ENCODE measurements at places on chromosomes 7 and 10. TPM values are rescaled to one million over a fixed set of nuclear protein-coding genes. Genes with fewer than 3 reads are reported as not detected.

Gene MEIG1
- not detected for total RNA-seq

DNA sequence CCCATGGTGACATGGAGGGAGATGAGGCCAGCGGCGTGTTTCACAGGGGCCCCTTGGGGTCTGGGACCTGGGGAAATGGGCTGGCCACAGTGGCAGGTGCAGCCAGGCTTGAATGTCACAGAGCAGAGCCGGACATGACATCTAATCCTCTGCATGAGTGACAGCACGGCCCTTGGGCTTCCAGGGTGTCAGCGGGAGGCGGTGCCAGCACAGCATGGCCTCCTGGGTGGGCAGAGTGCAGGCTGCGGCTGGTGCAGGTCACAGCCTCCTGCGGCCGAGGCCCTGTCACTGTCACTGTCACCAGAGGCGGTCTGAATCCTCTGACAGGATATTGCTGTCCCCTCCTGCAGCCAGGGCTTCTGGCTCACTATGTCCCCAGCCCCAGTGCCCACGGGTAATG is 18.2 kb downstream of the BHLHA15 start:
- peaks cover 6% of the 10 kb centered on the region for H3K36me3 ChIP-seq
- H3K4me3 ChIP-seq: no peak overlapping the region
- no peak overlapping the region for H3K27ac ChIP-seq
- H3K27me3 ChIP-seq: no peaks in the 10 kb centered on the region

DNA sequence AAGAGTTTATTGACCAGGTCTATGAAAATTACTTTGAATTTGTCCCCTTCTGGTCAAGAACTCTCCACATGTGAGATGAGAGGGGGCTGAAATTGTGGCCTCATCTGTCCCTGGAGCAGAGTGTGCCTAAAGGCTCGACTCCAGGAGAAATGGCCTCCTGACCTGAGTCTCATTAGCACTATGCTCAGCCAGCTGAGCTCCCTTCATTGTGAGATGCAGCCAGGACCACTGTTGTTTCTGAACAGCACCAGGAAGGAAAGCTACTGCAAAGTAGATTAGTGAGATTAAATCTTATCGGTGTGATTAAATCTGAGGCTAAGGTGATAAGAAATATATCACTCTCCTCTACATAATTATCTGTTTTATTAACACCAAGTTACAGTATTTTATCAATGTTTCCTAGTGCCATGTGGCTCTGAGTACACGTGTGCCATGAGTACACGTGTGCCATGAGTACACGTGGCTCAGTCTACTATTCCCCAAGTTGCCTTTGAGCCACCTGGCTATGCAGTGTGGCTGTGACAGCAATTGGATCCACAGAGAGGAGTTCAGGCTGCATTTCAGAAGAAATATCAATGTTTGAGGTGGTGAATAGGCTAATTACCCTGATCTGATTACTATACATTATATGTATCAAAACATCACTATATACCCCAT is 126.9 kb downstream of the IPMK start:
- H3K4me1 ChIP-seq: peaks cover 8% of the 10 kb centered on the region
- peaks cover 17% of the 10 kb centered on the region for H3K27me3 ChIP-seq
- H3K36me3 ChIP-seq: no peaks in the 10 kb centered on the region
- H3K4me3 ChIP-seq: no peak overlapping the region
- no peak overlapping the region for H3K27ac ChIP-seq

Gene SPDYE2
- not detected for total RNA-seq

Gene ATOH7
- total RNA-seq: not detected

DNA sequence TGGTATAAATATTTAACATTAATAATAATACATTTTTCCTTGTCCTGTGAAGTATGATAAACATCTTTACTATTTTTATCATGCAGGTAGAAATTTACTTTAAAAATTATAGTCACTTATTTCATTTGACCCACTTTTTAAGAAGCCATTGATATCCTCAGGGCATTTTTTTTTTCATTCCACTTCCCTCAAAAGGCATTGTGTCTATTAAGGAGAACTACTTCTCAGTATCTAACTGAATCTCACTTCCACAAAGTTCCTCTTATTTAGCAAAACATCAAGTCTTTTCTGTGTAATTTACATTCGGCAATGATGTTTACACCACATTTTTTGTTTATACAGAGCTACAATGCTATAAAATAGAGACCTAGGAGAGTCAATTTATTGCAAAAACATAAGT is 388.2 kb upstream of the AKR1E2 start:
- no peaks in the 10 kb centered on the region for H3K27me3 ChIP-seq
- no peak for DNase-seq
- H3K36me3 ChIP-seq: peaks cover 14% of the 10 kb centered on the region

DNA sequence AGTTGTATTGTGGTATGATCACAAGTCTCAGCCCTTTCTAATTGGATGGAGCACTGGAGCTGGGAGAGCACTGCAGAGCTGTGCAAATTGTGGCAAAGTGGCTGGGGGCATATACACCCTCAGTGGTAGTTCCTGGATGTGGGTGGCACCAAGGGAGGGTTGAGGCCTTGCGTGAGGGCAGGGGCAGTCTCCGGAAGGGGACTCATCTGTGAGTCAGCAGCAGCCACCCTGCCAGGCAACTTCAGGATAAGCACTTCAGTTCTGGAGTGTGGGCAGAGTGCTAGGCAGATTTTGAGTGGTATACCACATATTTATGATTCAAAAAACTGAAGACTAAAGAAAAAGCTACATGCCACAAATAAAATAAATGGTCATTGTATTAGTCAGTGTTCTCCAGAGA is 210.5 kb downstream of the ETV1 start:
- no peak overlapping the region for H3K4me3 ChIP-seq
- DNase-seq: peak; percentile 25
- peaks cover 23% of the 10 kb centered on the region for H3K4me1 ChIP-seq
- no peaks in the 10 kb centered on the region for H3K36me3 ChIP-seq
- peak overlapping the region; percentile 75 for H3K27ac ChIP-seq

DNA sequence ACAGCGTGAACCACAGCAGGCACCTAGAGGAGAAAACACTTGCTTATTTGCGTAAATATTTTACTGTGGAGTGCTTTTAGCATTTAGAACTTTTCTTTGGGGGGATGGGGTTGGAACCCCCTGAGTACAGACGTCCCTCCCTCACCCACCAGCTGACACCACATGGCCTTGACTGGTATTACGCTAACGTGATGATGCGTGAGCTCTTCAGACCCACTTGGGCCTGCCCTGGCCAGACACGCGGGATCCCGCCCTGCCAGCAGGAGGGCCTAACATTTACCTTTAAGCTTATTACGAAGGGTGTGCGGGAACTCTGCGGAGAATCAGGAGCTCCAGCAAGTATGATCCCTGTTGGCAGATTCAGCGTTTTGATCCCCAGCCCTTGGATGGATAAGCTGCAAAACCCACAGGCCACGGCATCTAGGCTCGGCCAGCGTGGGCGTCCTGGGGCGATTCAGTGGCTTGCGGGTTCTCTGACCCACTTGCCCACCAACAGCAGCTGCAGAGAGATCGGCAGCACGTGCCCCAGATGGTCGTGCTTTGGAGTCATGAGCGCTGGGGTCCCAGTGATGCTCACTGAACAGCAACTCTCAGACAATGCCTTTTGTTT is 545.5 kb upstream of the FOXK1 start:
- no peak overlapping the region for H3K27ac ChIP-seq
- no peak for DNase-seq
- H3K36me3 ChIP-seq: peaks cover 15% of the 10 kb centered on the region
- H3K4me3 ChIP-seq: no peak overlapping the region
- no peaks in the 10 kb centered on the region for H3K4me1 ChIP-seq
- peaks cover 4% of the 10 kb centered on the region for H3K27me3 ChIP-seq

DNA sequence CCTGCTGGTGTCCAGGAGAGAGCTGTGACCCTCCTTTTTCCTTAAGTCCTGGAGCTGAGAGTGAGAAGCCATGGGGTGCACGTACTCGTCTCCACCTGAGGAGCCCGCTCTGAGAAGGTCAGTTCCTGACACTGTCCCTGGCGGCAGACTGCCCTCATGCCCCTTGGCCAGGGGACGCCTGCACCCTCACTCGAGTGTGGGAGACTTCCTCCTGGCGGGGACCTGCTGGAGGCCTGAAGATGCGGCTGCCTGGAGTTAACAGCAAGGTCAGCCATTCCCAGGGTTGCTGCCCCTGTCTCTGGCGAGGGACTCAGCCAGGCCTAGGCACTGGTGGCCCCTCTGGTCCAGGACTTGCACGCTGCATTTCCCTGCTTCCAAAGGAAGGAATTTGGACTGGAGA is 26.4 kb downstream of the TMEM120A start:
- H3K27ac ChIP-seq: no peak overlapping the region
- no peaks in the 10 kb centered on the region for H3K27me3 ChIP-seq
- DNase-seq: no peak
- H3K36me3 ChIP-seq: peaks cover 4% of the 10 kb centered on the region
- H3K4me1 ChIP-seq: peaks cover 22% of the 10 kb centered on the region

GRCh38 chr7:77531038-77531437 is 6.1 kb upstream of the PTPN12 start:
- H3K27ac ChIP-seq: no peak overlapping the region
- DNase-seq: no peak
- peaks cover 7% of the 10 kb centered on the region for H3K4me1 ChIP-seq
- H3K27me3 ChIP-seq: no peaks in the 10 kb centered on the region
- H3K36me3 ChIP-seq: no peaks in the 10 kb centered on the region

DNA sequence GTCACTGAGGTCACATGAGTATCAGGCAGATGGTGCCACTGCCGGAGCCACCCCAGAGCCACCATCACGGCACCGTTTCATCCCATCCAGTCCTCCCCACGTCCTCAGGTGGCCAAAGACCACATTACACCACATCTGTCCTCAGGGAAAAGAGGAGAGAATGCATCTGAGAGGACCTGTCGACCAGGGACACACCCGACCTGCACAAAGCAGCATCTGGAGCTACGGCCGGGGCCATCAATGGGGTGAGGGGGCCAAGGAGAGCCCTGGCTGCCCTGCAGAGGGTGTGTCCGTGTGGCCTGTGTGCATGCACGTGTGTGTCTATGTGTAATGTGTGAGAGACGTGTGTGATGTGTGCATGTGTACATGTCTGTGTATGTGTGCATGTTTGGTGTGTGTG is 480.6 kb downstream of the DNAJB6 start:
- H3K4me3 ChIP-seq: no peak overlapping the region
- H3K27me3 ChIP-seq: no peaks in the 10 kb centered on the region
- no peak for DNase-seq
- no peak overlapping the region for H3K27ac ChIP-seq
- no peaks in the 10 kb centered on the region for H3K4me1 ChIP-seq

- no peaks in the 10 kb centered on the region for H3K4me1 ChIP-seq
- no peak overlapping the region for H3K4me3 ChIP-seq
- no peak overlapping the region for H3K27ac ChIP-seq
These were observed 1358.7 kb upstream of the SORCS1 start for GRCh38 chr10:108523016-108523800.

DNA sequence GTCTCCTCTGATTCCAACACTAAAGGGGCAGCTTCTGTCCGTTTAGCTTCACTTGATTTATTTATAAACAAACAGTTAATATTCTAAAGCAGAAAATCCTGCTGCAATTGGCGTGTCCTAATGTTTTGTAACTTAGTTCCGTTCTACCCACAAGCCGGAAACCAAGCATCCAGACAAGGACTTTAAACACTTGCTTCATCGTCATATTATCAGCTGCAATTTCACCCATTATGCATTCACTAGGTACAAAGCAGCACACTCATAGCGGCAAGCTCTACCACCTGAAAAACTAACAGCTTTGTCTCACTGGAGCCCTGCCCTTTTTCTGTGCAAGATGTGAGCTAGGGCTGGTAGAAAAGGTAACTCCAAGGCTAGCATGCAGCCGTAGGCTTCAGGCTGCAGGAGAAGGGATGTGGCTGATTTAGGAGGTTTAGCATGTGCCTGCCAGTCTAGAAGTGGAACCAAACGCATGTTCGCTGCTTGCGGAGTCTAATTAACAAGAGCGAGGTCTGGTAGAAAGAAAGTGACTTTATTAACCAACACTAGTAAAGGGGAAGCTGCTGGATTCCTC is 43.7 kb upstream of the BPGM start:
- peak overlapping the region; percentile 55 for H3K27ac ChIP-seq
- no peak for DNase-seq
- H3K27me3 ChIP-seq: no peaks in the 10 kb centered on the region
- H3K4me1 ChIP-seq: peaks cover 46% of the 10 kb centered on the region

Gene LRRD1
- total RNA-seq: not detected

Gene TBRG4
- total RNA-seq: 64.5 TPM

DNA sequence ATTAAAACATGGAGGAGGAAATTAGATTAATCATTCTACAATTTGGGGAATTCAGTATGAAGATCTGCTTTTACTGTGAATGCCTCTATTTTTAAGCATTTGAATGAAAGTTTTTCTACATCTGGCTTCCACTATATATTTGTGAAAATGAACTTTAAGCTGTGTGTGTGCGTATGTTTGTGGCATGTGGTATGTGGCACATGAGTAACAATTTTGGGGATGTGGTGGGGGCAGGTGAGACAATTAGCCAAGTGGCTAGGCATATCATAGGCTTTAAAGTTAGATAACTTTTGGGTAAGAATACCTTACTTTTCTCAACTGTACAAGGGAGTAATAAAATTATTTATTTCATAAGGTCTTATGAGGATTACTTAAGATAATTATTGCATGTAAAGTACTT is 81.5 kb downstream of the ZNF22 start:
- no peak overlapping the region for H3K27ac ChIP-seq
- no peaks in the 10 kb centered on the region for H3K4me1 ChIP-seq
- H3K27me3 ChIP-seq: peaks cover 15% of the 10 kb centered on the region
- H3K4me3 ChIP-seq: no peak overlapping the region

DNA sequence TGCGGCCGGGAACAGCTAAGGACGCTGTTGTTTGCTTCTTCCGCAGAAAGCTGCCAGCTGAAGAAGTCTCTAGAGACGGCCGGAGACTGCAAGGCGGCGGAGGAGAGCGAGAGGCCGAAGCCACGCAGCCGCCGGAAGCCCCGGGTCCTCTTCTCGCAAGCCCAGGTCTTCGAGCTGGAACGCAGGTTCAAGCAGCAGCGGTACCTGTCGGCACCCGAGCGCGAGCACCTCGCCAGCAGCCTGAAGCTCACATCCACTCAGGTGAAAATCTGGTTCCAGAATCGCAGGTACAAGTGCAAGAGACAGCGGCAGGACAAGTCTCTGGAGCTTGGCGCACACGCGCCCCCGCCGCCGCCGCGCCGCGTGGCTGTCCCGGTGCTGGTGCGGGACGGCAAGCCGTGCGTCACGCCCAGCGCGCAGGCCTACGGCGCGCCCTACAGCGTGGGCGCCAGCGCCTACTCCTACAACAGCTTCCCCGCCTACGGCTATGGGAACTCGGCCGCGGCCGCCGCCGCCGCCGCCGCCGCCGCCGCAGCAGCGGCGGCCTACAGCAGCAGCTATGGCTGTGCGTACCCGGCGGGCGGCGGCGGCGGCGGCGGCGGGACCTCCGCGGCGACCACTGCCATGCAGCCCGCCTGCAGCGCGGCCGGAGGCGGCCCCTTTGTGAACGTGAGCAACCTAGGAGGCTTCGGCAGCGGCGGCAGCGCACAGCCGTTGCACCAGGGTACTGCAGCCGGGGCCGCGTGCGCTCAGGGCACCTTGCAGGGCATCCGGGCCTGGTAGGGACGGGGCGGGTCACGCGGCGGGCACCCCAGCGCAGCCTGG is 2.4 kb downstream of the NKX2-3 start:
- peaks cover 5% of the 10 kb centered on the region for H3K36me3 ChIP-seq
- H3K27me3 ChIP-seq: peaks cover 86% of the 10 kb centered on the region
- H3K27ac ChIP-seq: no peak overlapping the region
- no peak for DNase-seq
